Tracheal epithelial cell (primary cell): ENCODE measurements at places on chromosomes 2 and 18. TPM values are rescaled to one million over a fixed set of nuclear protein-coding genes. Genes with fewer than 3 reads are reported as not detected.

The PLA2R1 gene
- total RNA-seq, result 4.0 and 5.5 TPM in 2 replicates

The GATA6 gene
- 2.9 and 5.1 TPM in 2 replicates for total RNA-seq

The GCG gene
- total RNA-seq, result not detected in 2 replicates

The SAG gene
- total RNA-seq, result under 0.01 TPM in 1 of 2 replicates, not detected in the other

The FEV gene
- not detected in 2 replicates for total RNA-seq

The CROCC2 gene
- not detected in 2 replicates for total RNA-seq

The OSR1 gene
- 0.72 and 1.7 TPM in 2 replicates for total RNA-seq

The POMC gene
- 0.72 TPM in 1 of 2 replicates, not detected in the other for total RNA-seq

The LNPK gene
- 30.7 and 33.3 TPM in 2 replicates for total RNA-seq

The REG3G gene
- total RNA-seq, result not detected in 2 replicates

The C2orf92 gene
- 0.24 and 1.1 TPM in 2 replicates for total RNA-seq

The CRYBA2 gene
- not detected in 2 replicates for total RNA-seq

The PFN4 gene
- total RNA-seq, result 0.21 and 0.48 TPM in 2 replicates

The DCDC2C gene
- not detected in 2 replicates for total RNA-seq

The AQP12A gene
- total RNA-seq, result not detected in 2 replicates

The KCNK3 gene
- total RNA-seq, result 4.3 TPM in 1 of 2 replicates, not detected in the other

The CCDC150 gene
- 0.21 and 4.6 TPM in 2 replicates for total RNA-seq

The NYAP2 gene
- under 0.01 TPM in 1 of 2 replicates, not detected in the other for total RNA-seq

The NGEF gene
- 0.21 and 0.96 TPM in 2 replicates for total RNA-seq

The LIMS3 gene
- 2.1 and 4.3 TPM in 2 replicates for total RNA-seq

The TMEM247 gene
- not detected in 2 replicates for total RNA-seq

The LRRC30 gene
- total RNA-seq, result not detected in 2 replicates

The SKOR2 gene
- total RNA-seq, result not detected in 2 replicates

The GKN1 gene
- not detected in 2 replicates for total RNA-seq
